GM12891 (cell line): ENCODE measurements at places on chromosomes 7 and 10.

DNA sequence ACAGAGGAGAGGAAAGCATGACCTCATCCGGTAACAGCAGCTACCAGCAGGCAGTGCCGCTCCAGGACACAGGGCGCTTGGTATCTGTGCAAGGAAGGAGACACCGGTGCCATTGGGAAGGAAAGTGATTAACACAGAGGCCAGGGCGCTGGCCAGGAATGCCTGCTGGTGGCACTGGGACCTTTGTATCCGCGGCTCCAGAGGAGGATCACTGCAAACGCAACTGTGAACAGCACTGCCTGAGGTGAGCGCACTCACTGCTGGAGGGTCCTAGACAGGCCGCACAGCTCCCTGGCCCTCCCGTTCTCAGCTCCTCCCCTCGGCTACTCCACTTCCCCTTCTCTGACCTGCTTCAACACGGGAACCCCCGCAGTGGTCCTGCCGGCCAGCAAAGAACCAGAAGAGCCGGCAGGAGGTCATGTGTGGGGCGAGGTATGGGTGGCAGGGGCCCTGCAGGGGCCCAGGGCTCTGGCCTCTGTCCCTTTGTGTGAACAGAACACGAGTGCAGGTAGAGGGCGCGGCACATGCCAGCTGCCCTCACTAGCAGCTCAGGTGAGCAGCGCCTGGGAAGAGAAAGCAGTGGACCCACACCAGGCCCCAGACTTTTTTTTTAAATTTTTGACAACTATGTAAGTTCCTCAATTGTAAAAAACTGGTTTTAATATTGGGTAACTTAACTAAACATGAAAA, 107.6 kb downstream of the VIPR2 start:
- DNase-seq: no peak

DNA sequence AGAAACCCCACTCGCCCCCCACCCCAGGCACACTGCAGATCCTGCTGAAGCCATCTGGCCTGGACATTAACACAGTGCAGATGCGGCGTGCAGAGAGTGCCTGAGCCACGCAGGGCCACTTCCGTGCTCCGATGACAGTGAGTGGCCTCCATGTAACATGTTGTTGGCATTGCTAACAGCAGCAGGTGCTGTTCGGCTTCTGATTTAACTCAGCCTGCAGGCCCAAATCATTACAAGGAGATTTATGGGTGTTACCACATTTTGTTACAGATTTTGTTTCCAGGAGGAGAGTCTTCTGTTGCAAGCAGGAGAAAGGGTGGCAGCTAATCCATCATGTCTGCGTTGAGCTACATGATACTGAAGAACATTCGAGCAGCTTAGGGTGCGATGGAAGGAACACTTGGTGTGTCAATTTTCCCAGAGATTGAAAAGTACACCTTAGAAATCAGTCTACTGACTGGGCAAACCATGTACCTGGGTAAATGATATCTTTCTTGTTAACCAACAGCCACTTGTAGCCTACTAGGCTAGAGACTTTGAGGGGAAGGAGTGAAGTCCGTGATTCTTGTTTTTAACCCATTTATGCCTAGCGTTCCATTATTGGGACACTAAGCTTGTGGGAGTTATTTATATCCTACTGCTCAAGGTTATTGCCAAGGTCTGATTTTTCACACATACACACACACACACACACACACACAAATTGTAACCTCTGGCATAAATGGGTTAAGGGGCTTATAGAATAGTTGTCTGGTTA, 90.0 kb downstream of the JCAD start:
- DNase-seq: no peak

DNA sequence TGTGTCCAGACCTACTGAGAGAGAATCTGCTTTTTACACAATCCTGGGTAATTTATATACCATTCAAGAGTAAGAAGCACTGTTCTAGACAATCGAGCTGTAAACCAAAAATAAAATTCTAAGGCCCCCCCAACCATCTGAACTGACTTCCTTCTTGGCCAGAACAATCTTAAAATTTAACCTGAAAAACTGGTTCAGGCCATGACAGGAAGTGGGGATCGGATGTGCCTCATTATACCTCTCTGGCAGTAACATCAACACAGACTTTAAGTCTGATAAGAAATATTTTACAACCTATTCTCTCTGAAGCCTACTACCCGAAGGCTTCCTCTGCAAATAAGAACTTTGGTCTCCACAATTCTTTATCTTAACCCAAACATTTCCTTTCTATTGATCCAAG, 75.2 kb upstream of the KIF5B start:
- no peak for DNase-seq

DNA sequence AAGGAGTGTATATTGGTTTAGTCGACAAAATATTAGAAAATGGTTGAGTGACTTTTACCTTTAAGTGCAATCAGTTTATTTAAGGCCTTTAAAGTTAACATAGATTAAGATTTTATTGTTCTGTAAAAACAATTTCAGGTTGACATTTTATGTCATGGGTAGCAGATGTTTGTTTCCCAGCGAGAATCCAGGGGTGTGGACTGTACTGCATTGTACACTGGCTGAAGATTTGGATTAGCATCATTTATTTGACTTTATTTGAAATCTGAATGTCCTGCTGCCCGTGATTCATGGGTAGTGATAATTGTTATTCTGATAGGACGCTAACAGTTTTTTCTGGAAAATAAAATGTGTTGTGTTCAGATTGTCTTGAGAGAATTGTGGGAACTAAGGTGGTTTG, 39.3 kb downstream of the RBM33 start:
- DNase-seq: no peak
